ENCODE measurements at places on chromosomes 2 and 18.

DNA sequence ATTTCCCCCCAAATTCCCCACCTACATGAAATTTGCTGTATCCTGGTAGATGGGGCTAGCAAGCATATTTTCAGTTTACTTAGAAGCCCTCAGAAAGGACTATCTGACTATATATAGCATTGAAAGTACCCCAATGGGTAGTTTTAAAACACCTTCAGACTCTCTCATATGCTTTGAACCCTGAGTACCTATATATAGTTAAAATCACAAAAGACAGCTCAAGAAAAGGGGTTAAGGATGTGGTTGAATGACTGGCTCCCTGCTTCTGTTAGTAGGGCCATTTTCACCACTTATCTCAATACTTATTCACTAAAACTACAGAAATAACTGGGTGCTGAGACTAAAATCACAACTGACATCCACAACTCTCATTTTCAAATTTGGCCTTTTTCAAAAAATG lies 18.5 kb downstream of the WDPCP start:
- no peak for DNase-seq

DNA sequence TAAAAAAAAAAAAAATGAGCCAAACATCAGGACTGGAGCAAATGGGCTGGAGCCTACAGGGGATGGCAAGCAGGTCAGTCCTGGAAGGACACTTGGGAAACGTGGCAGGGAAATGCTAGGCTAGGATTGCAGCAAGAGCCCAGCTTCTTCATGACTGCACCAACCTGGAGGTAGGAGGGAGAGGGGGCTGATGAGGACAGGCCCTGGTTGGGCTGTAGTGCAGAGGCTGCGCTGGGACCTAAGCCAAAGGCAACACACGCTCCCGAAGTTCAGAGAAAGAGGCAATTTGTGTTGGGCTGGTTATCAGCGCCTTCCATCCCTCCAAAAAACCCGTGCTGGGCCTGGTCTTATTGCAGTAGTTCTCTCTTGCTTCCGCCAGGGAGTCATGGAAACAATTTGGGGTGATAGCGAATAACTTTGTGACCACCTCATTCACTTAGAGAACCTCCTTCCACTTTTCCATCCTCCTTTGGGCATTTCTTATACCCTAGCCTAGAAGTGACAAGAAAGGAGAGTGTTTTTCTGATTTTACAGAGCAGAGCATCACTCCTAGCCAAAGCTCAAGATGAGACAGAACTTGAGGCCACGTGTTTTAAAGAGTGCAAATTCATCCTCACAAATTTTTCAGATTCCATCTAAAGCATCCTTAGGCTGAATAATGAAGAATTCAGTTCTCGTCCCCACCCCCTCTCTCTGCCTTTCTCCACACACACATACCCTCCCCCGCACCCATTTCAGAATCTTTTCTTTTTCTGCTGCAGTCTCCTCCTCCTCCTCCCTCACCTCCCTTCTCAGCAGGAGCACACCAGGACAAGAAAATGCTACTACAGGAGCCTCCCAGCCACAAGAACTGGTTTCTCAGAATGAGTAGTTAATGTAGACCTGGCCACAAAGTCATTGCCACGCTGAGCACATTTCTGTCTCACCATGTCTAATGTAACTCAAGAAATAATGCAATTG lies 82.5 kb upstream of the STPG4 start:
- no peak for DNase-seq

- no peak for DNase-seq
Measured at GRCh38 chr2:109463236-109463635, 150.5 kb downstream of the SEPTIN10 start.

DNA sequence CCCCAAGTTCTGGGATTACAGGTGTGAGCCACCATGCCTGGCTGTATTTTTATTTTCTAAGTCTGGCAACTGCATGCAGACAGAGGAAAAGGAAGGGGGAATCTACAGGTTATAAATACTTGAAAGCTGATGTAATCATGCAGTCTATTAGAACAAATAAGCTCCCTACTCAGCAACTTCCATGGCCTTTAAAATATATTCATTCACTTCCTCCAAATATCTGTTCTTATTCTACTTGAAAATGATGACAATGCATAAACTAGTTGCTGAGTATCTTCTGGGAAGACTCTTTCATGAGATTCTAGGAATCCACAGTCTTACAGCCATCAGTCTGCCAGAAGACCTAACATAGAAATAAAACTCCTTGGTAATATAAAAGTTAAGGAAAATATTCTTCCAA lies 66.9 kb upstream of the NCKAP5 start:
- no peak for DNase-seq

DNA sequence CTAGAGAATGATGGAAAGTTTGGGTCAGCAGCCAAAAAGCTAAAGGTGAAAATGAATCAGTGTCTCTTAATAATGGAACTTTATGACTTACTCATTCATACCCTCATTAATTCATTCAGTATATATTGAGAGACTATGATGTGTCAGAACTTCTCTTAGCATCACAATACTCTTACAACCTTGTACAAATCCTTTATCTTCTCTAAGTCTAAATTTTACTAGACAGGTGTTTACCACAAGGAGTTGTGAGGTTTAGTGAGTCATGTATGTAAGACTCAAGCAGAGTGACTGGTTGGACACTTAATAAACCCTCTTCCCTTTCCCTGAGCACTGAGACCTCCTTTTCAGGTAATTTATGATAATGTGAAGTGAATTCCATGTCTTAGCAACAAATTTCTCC lies 129.6 kb downstream of the PPP1R1C start:
- no peak for DNase-seq

- no peak for DNase-seq
Measured at GRCh38 chr2:120805602-120806001, 69.9 kb downstream of the GLI2 start.

- DNase-seq: no peak
Measured at GRCh38 chr2:50346629-50347357, 685.1 kb downstream of the NRXN1 start.

- no peak for DNase-seq
Measured at GRCh38 chr2:236608188-236608525, 38.5 kb downstream of the ACKR3 start.

DNA sequence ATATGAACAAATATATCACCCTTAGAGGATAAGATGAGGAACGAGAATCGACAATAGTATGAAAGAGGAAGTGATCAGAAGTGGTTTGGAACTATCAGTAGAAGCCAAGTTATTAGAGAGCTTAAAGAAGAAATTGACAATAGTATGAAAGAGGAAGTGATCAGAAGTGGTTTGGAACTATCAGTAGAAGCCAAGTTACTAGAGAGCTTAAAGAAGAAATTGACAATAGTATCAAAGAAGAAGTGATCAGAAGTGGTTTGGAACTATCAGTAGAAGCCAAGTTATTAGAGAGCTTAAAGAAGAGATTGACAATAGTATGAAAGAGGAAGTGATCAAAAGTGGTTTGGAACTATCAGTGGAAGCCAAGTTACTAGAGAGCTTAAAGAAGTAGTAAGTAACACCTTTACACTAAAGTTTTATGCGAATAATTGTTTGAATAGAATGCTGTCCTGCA lies 175.5 kb downstream of the ZNF407 start:
- no peak for DNase-seq

GRCh38 chr2:207107131-207107530 lies 58.6 kb downstream of the KLF7 start:
- DNase-seq: no peak

GRCh38 chr2:228876276-228876675 lies 394.8 kb downstream of the PID1 start:
- no peak for DNase-seq

- no peak for DNase-seq
Measured at GRCh38 chr2:7060631-7061449, 143.6 kb downstream of the RNF144A start.

- DNase-seq: no peak
Measured at GRCh38 chr2:151761687-151762086, 27.4 kb upstream of the NEB start.

DNA sequence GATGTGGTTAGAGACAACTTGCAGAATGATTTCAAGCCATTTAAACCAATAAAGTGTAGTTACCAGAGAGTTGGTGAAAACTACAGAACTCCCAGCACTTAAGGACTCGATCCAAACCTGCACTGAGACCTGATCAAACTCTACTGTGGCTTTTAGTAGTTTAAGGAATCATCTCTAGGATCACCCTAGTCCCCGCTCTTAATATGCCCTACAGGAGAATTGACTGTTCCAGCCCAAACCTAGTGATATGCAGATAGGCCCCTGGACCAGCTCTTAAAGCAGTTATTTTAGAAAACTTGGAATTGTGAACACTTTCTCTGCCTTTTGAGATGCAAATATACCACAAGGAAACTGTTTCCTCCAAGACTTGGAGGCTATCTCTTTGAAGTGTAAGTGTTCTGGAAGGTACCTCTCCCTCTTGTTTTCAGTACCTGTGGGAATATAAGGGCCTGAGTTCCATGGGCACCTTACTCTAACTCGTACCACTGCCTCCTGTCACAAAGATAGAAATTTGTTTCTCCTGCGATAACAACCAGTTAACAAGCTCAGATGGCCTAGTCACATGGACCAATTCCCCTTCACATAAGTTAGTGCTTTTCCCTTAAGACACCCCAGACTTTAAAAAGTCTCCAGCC lies 1367.2 kb upstream of the SLC39A10 start:
- DNase-seq: no peak

GRCh38 chr18:49464718-49465598 lies 4.5 kb upstream of the DYM start:
- DNase-seq: no peak

DNA sequence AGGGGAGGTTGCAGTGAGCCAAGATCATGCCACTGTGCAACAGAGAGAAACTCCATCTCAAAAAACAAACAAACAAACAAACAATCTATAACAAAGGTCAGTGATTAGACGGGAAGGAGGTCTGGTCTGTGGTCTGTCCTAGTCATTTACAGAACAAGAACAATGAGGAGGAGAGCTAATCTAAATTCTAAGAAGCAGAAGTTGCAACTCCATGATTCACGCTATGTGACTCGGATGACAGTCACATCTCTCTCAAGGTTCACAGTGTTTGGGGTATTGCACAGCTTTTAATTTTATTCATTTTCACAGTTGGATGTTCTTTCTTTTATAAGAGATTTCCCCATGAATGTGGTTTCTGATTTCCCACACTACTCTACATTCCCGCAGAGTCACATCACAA lies 218.7 kb upstream of the PIEZO2 start:
- no peak for DNase-seq

GRCh38 chr2:143241403-143242088 lies 112.3 kb downstream of the ARHGAP15 start:
- DNase-seq: no peak

- no peak for DNase-seq
Measured at GRCh38 chr18:51753365-51754057, 556.0 kb upstream of the MEX3C start.

DNA sequence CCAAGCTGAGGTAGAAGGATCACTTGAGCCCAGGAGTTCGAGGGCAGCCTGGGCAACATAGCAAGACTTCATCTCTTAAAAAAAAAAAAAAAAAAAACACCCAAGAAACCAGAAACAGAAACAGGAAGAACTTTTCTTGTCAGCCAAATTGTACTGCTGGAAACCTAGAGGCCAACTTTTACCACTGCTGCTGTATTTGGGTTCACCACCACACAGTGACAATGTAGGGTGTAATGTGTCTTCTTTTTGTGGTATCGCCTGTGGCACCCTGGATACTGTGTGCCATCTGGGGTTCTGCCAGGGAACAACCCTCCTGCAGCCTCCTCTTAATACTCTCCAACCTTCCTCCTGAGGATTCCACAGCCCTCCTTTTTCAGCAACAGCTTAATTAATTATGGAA lies 72.6 kb downstream of the STK39 start:
- no peak for DNase-seq

- DNase-seq: no peak
Measured at GRCh38 chr2:230582851-230583283, 129.8 kb upstream of the CAB39 start.

GRCh38 chr2:67516899-67517530 lies 119.9 kb downstream of the ETAA1 start:
- no peak for DNase-seq

GRCh38 chr18:76468345-76469304 lies 26.4 kb downstream of the ZNF516 start:
- no peak for DNase-seq

DNA sequence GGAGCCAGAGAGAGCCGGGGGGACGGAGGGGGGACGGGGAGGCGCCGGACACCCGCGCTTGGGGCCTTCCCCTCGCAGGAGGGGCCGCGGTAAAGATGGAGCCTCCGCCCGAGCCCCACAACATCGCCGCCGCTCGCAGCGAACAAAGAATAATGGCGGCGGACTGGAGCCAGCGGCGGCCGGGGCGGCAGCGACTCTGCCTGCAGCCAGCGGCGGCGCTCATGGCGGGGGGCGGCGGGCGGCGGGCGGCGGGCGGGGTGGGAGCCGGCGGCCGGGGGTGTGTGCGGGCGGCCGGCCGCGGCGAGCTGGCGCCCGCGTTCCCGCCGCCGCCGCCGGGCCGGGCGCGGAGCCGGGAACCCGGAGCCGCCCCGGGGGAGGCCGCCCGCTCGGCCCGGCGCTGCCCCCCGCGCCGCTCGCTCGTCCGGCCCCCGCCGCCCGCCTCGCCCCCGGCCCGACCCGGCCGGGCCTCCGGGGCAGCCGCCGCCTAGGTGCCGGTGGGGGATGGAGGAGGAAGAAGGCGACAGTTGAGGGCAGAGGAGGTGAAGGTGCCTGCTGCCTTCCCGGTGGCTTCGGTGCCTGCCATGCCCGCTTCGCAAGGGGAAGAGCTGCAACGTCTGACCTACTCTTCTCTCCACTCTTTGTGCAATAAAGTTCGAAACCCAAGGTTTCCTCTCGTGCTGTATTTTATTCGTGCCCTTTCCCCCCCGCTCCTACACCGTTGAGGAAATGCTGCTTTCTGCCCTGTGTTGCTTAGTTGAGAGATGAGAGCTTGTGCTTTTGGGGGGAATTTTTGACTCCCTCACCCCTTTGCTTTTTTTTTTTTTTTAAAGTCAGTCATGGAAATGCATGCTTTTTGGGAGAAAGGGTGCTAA lies 634 bp downstream of the CREB1 start:
- DNase-seq: peak; percentile 36

- DNase-seq: no peak
Measured at GRCh38 chr18:64119916-64120315, 29.0 kb downstream of the LINC00305 start.

DNA sequence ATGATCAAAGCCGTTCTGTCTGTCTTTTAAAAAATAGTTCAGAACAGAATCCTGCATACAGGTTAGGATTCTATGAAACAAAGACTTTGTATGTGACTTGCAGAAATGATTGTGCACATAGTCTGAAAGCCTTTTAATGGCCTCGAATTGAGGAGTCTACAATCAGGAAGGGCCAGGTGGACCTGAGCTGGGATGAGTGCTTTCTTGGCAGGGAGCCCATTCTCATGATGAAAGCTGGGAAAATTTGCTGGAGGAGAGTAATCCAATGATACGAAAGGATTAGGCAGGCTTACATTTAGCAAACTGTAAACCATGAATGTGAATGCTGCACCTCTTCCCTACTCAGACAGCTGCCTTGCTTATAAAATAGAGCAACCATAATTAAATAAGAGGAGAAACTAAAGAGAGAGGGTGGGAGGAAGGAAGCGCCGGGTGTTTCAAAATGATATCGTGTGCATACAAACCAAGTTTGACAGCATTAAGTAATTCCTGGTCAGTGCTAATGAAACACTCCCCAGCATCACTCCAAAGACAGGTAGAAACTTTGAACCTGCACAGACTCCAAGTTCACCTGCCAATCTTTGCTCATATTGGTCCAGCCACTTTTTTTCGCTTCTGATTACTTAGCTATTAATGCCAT lies 23.7 kb upstream of the CXCR4 start:
- no peak for DNase-seq

GRCh38 chr2:128838244-128838643 lies 519.6 kb upstream of the HS6ST1 start:
- no peak for DNase-seq

Data from activated T-cell treated with anti-CD3 and anti-CD28 coated beads for 48 hours (primary cell).